Aorta (tissue), 5 donors: ENCODE measurements at places on chromosomes 7 and 10.

GRCh38 chr10:102796407-102797176 lies 40.6 kb downstream of the CYP17A1 start:
- peak; percentile 94 for DNase-seq

DNA sequence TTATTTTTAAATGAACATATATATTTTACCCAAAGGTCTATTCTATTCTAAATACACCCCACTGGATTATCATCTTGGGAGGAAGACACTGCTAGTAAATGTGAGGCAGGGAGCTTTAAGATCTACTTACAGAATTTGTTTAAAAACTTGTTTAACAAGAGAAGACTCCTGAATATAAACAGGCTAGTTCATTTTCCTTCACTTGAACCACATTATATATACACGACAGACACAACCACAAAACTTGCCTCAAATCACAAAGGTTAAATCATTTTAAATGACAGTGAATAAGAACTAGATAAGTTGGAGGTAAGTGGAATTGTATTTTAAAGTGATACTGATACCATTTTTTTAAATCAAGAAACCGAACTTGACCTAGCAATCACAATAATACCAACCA lies 109.2 kb downstream of the ATE1 start:
- DNase-seq, result no peak

GRCh38 chr10:49307921-49308320 lies 9.0 kb downstream of the C10orf71 start:
- DNase-seq, result no peak

DNA sequence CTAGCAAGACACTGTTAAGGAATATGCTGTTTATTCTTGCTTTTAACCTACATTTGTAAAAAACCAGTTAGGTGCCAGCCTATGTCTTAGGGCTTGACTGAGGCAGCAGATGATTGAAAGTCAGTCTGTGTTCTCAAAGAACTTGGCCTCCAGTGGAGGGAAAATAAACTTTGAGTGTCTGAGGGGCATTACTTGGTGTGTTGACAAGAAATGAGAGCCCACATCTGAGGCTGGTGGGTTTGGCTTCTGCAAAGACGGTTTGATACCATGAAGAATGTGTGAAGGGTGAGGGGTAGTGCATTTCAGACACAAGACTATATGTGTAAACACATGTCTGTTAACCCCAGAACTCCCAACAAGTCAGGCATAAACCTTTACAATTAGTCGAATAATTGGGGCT lies 28.5 kb downstream of the CCSER2 start:
- DNase-seq, result no peak

DNA sequence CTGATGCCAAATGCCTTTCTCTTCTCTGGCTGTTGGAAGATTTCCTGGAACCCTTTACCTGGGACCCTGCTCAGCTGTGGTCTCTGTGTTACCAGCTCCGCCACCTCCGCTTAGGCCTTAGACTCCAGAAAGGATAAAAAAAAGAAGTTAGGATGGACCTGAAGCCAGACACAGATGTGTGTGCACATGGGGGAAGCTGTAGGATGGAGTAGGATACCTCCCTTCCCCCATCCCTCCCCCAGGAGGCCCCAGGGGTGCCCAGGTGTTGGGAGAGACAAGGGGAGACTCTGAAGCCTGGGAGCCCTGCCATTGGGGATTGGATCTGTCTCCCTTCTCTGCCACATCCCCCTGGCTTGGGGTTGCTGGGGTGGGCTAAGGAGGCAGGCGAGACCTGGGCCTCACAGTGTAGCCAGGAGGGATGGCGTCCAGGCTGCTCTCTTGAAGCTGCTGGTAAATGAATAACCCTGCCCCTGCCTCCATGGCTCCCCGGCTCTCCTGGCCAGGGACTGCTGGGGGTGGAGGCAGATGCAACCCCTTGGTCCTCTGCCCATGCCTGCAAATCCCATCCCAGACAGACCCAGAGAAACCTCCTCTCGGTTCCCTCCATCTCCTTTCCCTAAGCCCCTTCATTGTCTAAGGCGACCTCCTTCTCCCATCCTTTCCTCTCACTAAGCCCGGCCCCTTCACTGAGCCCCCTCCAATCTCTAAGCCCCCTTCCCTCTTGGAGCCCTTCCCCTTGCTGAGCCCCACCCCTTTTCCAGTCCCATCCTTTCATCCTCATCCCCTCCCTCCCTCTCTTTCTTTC lies 8.0 kb downstream of the CLDN3 start:
- no peak for DNase-seq

DNA sequence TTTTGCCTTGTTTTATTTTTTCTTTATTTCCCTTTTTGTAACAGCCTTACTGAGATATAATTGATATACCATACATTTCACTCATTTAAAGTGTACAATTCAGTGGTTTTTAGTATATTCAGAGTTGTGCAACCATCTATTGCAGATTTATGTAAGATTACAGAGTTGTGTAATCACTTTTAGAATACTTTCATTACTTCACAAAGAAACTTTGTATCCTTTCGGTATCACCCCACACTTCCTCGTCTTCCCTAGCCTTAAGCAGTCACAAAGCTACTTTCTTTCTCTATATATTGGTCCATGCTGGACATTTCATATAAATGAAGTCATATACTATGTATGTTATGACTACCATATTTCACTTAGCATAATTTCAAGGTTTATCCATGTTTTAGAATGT lies 74.6 kb downstream of the ATRNL1 start:
- no peak for DNase-seq

GRCh38 chr10:105579112-105579511 lies 938.0 kb downstream of the SORCS3 start:
- peak; percentile 52 for DNase-seq

- DNase-seq, result peak; percentile 47
Measured at GRCh38 chr10:79375321-79376077, 28.2 kb downstream of the PPIF start.

GRCh38 chr10:117133273-117134055 lies 4.6 kb downstream of the VAX1 start:
- DNase-seq, result no peak

- DNase-seq, result no peak
Measured at GRCh38 chr7:6359021-6359420, 86.6 kb upstream of the CYTH3 start.

- DNase-seq, result no peak
Measured at GRCh38 chr10:7551289-7551688, 115.5 kb downstream of the ITIH5 start.
